ENCODE measurements at places on chromosomes 13 and 19. TPM values are rescaled to one million over a fixed set of nuclear protein-coding genes. Genes with fewer than 3 reads are reported as not detected.

CCDC97 gene
- total RNA-seq, result 6.1 TPM

POU4F1 gene
- 2.6 TPM for total RNA-seq

KANK3 gene
- total RNA-seq, result 18.4 TPM

SULT2A1 gene
- not detected for total RNA-seq

CCDC70 gene
- not detected for total RNA-seq
